ENCODE measurements at places on chromosomes 1 and 21.

- DNase-seq, result no peak
These were observed 146.3 kb upstream of the RAB4A start for GRCh38 chr1:229124520-229125124.

- no peak for DNase-seq
These were observed 96.8 kb upstream of the ATP1B1 start for GRCh38 chr1:169009666-169010065.

GRCh38 chr1:28648008-28648473 is 359 bp upstream of the RNU11 start:
- DNase-seq, result peak; percentile 77

DNA sequence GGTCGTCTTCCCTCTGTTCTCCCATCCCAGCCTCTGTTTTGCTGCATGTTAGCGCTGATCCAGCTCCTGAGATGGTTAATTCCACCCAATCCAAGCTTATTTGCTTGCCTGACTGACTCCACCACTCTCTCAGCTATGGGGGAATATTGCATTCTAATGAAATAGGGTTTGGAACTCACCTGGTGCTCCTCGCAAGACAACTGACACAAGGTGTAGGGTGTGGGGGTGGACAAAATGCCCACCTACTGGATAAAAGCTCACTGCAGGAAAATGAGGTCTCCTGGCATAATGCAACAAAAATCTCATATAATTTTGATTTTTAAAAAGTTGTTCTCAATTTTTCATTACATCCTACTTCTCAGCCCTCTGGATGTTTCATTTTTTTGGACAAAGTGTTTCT is 259.0 kb downstream of the ZNF648 start:
- DNase-seq, result no peak

DNA sequence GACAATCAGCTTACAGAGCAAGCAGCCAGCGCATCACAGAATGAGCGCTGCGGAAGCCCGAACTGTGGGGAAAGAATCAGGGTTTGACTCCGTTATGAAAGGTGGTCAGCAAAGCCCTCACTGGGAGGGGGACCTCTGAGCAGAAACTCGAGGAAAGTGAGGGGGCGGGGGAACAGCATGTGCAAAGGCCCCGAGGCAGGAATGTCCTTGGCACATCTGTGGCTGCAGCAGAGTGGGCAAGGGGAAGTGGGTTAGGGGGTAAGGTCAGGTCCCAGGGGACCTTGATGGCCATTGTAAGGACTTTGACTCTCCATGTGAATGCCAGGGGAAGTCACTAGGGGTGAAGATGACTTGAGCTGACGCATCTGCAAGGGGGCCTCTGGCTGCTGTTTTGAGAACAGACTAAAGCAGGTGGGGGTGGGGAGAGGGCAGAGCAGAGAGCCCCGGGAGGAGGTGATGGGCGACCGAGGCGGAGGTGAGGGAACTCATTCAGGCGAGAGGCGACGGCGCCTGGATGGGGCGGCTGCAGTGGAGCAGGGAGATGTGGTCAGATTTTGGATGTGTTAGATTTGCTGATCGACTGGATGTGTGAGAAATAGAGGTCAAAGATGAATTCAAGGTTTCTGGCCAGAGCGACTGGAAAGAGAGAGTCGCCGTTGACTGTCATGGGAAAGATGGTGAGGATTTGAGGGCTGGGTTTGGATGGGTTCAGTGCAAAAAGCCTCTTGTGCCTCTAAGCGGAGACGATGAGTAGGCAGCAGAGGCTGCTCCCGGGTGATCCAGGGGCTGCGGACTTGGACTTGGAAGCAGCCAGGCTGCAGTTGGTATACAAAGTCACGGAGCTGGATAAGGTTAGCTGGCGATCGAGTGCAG is 108.0 kb upstream of the ZBTB40 start:
- no peak for DNase-seq

DNA sequence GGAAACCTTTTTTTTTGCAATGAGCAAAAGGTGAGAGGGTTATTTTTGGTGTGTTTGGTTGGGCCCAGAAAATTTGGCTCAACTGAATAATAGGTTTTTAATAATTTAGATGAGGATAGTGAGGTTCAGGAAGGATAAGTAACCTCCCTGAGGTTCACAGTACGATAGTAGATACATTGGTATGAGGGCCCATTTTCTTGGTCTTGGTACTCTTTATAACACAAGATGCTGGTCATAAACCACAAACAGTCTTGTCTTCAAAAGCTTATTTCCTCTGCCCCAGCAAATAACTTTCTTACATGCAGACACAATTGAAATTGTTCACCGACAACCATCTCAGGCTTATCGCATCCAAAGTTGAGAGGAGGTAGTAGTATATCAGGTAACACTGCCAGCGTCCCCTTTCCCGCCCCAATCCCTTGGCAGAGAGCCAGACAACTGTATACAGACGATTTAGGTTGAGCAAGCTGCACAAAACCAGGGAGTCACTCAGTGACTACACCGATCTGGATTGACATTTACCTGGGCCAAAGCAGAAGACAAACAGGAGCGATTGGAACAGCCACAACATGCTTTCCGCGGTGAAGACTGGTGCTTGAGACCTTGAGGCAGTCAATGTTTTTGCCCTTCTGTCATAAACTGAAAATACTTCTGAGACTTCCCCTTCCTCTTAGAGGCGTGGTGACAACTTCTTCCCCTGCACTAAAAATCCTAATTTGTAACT is at the start of gene SLAMF6:
Gene SLAMF6 (minus strand): TSS at position 634 of the 724 bp plus-strand sequence. CDS start 63 bp downstream, at position 571.
- peak; percentile 29 for DNase-seq

- no peak for DNase-seq
These were observed 49.6 kb downstream of the CTTNBP2NL start for GRCh38 chr1:112445596-112445995.

DNA sequence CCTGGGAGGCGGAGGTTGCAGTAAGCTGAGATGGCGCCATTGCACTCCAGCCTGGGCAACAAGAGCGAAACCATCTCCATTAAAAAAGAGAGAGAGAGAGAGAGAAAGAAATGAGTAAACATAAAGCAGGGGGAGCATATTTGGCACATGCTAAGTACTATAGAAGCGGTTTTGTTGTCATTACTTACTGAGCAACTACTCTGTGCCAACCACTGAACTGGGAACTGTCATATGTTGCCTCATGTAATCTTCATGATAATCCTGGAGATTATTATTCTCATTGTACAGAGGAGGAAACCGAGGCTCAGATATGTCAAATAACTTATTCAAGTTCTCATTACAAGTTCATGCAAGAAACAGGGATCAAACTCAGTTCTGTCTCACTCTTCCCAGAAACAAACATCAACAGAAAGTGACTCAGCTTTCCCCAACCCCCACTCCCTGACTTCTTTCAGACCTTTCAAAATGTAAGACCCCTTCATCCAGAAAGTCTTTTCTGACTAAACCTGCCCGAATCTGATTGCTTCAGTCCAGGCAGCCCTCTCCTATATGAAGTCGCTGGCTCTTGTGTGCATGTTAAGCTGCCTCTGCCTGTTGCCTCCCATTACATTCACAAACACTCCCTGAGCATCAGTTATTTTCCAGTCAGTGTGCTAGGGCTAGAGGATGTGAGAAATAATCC is 23.5 kb downstream of the LAMB3 start:
- DNase-seq, result no peak

DNA sequence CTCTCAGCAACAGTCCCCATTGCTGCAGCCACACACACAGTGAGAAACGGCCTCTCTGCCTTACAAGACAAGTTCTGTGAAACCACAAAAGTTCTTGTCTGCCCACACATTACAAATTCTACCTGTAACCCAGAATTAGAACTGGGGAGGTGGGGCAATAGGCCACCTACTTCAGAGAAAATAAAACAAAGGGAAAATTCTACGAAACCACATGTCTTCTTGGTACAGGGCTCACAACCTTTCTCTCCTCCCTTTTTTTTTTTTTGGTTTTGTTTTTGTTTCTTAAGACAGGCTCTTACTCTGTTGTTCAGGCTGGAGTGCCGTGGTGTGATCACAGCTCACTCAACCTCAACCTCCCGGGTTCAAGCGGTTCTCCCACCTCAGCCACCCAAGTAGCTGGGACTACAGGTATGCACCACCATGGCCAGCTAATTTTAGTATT is 30.2 kb downstream of the LPAR3 start:
- no peak for DNase-seq

- no peak for DNase-seq
These were observed 29.3 kb downstream of the RRP1 start for GRCh38 chr21:43818685-43819084.

GRCh38 chr1:218939095-218939494 is 234.6 kb upstream of the LYPLAL1 start:
- no peak for DNase-seq

GRCh38 chr1:209650454-209650853 is 1.8 kb downstream of the LAMB3 start:
- DNase-seq, result no peak

- no peak for DNase-seq
These were observed 106.1 kb upstream of the RUNX3 start for GRCh38 chr1:25036117-25036546.

DNA sequence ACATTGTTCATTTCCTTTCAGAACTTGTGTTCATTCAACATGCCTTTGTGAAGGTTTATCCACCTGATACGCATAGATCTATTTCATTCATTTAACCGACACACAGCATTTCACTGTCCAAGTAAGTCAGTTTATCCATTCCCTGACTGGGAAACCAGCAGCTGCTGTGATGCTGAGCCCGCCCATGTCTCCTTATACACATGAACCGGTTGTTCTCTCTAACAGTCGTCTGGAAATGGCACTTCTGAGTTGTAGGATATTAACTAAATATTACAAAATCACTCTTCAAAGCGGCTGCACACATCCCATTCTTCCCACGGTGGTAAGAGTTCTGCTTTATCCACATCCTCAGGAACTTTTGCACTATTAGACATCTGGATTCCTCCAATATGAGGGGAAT is 71.1 kb downstream of the NPHP4 start:
- no peak for DNase-seq

GRCh38 chr1:227915564-227916553 is 31.9 kb downstream of the WNT9A start:
- no peak for DNase-seq

DNA sequence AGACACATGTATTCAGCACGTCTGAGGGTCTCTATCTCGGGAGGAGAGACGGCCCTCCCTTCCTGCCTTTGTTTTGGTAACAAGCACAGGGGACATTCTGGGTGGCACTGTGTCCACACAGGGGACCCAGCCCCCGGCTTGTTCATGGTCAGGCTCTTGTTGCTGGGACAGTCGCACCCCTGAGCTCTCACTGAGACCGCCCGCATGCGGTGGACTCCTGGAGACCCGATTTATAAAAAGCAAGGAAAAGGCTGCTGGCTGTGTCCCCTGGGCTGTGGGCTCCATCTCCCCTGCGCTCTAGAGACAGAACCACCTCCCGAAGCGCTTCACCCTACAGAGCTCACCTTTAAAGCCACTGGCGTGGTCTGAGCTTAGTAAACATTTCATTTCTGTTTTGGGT is 103.4 kb downstream of the WDR4 start:
- DNase-seq, result no peak

GRCh38 chr1:183185941-183186490 is at the start of gene LAMC2:
LAMC2 (plus strand) TSS chr1:183186264; CDS start chr1:183186353, 89 bp downstream.
- no peak for DNase-seq

- no peak for DNase-seq
These were observed at the start of gene CD101 for GRCh38 chr1:117001254-117001927. CD101 (plus strand) TSS chr1:117001760; CDS start chr1:117001818, 58 bp downstream.

DNA sequence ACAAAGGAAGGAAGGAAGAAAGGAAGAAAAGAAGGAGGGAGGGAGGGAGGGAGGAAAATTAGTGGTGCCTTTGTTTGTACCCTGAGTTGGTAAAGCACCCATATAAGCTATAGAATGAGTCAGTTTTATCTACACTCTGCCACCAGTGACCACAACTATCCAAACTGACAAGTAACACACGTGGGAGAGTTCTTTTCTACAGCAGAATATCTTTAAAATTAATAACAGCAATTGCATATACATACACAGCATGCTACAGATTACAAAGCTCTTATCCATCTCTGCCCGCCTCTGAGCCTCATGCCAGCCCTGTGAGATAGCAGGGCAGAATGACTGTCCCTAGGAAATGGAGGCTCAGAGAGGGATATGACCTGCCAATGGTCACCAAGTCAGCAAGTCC is 20.3 kb downstream of the CDCP2 start:
- no peak for DNase-seq

GRCh38 chr1:25526753-25527152 is 16.7 kb upstream of the LDLRAP1 start:
- DNase-seq, result no peak

GRCh38 chr1:71232166-71232763 is 151.4 kb upstream of the ZRANB2 start:
- DNase-seq, result no peak

DNA sequence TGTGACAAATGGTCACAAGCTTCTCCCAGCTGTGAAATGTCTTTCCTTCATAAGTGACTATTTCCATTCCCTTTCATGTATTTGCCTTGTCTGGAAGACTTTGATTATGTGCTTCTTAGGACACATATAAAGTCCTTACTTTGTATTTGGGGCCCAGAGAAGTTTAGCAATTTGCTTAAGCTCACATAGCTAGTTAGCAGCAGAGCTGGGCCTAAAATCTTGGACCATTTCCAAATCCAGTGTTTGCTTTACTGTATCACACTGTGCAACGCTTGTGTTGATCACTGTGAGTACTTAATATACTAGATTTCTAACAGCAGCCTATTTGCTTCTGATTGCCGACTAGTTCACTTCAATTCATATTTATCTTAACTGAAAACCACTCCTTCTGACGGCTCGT is 2.2 kb upstream of the KCNA3 start:
- no peak for DNase-seq

DNA sequence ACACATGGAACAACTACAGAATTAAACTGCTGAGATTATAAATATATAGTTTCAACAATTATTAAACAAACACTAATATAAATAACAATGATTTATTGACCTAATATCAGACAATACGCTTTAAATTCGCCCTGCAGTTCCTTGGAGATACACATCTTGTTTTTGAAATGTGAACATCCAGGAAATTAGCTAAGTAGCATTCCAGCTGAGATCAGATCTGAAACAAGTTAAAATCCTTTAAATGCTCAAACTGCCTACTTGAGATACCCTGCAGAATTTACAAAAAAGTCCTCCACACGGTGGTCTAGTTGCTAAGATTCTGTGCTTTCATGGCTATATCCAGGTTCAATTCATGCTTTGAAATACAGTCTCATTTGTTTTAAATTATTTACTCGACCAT is 101.4 kb upstream of the OLFM3 start:
- DNase-seq, result no peak

GRCh38 chr1:193592317-193592716 is 405.9 kb upstream of the B3GALT2 start:
- no peak for DNase-seq

DNA sequence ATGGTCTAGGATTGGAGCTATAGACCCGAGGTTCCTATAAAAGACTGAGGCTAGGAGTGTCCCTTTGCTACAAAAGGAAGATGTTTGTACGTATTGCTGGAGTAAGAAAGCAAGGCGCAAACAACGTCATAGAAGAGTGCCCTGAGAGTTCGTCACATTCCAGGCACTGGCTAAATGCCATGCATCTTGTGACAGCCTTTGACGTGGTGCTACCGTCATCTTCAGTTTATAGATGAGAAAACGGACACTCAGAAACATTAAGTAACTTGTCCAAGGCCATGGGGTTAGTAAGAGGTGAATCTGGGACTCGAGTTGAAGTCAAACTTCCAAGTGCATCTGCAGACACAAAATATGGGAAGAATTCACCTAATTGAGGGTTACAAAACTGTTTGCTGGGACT is 104.2 kb upstream of the SLC45A1 start:
- DNase-seq, result no peak

- no peak for DNase-seq
These were observed 4.4 kb downstream of the SELENON start for GRCh38 chr1:25804244-25804963.

GRCh38 chr1:69305621-69306020 is 262.1 kb upstream of the LRRC7 start:
- no peak for DNase-seq
